LNCaP clone FGC (cell line): ENCODE measurements at places on chromosomes 6 and 20.

DNA sequence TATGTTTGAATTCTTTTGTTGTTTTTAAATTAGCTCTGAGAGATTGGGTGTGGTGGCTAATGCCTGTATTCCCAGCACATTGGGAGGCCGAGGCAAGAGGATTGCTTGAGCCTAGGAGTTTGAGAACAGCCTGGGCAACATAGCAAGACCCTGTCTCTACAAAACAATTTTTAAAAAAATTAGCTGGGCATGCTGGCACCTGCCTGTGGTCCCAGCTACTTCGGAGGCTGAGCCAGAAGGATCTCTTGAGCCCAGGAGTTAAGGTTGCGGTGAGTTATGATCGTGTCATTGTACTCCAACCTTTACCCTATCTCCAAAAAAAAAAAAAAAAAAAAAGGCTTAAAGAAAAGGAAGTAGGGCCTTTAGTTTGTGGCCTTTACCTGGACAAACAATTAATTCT is 22.9 kb downstream of the DHX35 start:
- DNase-seq: no peak

DNA sequence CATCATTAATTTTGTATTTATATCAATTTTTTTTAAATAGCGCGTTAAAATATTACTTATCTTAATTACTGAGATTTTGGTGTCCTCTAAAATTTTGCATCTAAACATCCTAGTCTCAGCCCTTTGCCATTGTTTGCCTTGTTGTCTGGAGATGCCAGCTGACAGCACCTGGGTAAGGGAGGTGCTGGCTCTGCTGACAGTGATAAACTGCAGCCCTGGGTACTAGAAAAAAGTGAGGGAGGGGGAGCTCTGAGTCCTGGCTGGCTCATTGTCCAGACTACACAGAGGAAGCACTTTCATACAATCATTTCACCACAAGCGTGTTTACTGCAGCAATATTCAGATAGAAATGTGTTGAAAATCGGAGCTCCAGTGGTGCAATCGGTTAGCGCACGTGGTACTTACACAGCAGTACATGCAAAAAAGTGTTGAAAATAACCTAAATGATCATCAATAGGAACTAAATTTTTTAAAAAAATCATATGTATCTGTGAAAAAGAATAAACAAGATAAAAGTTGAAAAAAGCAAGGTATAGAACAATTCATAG is 18.5 kb upstream of the UBR2 start:
- no peak for DNase-seq

GRCh38 chr20:6590891-6591637 is 176.4 kb upstream of the BMP2 start:
- peak; percentile 32 for DNase-seq

GRCh38 chr6:1558388-1558787 is 51.3 kb upstream of the FOXC1 start:
- DNase-seq: no peak

GRCh38 chr6:3808199-3808598 is 41.0 kb upstream of the FAM50B start:
- DNase-seq: no peak

DNA sequence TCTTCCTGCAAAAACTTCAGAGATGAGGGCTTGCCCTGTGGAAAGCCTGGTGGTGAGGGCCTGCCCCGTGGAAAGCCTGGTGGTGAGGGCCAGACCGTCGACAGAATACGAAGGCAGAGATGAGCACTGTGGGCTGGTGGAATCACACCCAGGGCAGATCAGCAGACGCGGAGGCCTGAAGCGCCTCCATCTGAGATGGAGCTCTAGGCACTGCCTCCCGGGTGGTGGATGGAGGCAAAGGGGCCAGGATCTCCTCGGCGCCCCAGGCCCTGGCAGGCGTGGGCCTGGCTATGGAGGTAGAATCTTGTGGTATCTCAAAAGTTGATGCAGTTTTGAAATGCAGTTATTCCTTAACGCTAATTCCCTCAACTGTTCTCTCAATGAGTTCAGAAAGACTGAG is 104.8 kb downstream of the PSMB1 start:
- DNase-seq: no peak

DNA sequence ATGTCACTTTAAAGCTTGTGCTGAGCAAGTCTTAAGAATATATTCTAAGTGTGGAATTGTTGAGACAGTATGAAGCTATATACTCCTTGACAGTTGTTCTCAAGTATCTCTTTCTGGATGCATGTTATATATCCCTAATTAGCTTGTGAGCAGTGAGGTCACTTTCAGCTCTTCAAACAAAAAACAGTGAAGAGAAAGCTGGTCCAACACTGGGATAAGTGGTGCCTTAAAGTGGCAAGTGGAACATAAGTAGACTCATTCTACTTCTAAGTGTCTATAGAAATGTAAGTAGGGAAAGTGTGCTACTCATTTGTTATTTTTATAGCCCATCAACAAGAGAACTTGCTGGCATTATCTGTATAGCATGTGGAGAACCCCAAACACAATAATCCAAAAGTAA is 133.1 kb upstream of the BACH2 start:
- DNase-seq: no peak

- no peak for DNase-seq
Observed at GRCh38 chr6:134402372-134402984, 84.6 kb upstream of the SGK1 start.

DNA sequence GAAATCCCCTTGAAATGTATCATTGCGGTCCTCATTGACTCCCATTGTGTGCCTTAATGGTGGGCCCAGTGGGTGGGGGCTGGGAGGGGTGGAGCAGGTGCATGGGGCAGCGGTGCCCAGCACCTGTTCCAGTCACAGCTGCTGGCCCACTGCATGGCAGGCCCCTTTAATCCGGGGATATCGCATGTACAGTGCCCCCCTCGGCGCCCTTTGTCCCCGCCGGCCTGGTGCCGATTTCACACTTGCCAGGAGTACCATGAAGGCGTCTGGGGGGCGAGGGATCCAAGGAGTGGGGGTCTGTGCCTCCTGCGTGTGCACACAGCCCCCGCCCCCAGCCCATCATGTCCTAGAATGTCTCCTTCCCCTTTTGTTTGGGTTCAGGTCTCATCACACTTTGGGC is 2.8 kb downstream of the SNAI1 start:
- no peak for DNase-seq

DNA sequence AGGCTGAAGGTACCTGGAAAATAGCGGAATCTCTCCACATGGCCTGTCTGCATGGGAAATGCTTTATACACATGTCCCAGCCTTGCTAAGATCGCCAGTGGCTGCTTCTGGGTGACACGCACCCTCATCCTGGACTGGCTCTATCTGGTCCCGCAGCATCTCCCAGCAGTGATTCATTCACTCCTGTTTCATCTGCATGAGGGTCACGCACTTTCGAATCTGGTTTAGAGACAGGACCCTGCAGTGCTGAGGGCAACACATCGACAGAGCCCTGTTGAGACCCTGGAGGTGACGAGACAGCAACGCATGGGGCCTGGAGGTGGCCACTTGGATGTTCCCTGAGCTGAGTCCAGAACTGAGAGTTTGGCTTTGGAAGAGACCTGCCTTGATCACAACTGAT is 136.5 kb downstream of the SMOC2 start:
- DNase-seq: no peak

DNA sequence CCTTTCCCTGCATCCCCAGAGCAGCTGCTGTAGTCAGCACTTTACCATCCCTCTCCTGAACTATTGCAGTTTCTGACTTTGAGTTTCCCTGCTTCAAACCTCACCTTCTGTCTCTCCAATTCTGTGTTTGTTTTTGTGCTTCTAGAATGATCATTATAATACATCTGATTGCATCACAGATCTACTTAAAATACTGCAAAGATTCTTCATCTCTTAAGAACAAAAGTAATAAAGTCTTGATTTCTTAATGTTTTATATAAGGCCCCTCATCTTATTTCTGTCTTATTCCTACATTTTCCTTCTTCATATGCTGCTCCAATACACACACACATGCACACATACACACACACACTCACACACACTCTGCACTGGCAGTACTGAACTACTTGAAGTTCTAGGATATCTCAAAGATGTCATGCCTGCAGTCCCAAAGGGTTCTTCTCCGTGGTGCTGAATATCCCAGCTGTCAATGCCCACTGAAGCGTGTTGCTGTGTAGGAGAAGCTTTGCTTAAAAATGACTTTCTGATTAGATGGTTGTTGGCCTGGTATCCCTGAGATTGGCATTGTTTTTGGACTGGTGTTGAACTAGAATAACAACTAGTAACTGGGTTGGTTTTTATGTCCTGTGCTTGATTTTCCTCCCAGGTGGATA is 97.2 kb downstream of the MAP3K4 start:
- no peak for DNase-seq

DNA sequence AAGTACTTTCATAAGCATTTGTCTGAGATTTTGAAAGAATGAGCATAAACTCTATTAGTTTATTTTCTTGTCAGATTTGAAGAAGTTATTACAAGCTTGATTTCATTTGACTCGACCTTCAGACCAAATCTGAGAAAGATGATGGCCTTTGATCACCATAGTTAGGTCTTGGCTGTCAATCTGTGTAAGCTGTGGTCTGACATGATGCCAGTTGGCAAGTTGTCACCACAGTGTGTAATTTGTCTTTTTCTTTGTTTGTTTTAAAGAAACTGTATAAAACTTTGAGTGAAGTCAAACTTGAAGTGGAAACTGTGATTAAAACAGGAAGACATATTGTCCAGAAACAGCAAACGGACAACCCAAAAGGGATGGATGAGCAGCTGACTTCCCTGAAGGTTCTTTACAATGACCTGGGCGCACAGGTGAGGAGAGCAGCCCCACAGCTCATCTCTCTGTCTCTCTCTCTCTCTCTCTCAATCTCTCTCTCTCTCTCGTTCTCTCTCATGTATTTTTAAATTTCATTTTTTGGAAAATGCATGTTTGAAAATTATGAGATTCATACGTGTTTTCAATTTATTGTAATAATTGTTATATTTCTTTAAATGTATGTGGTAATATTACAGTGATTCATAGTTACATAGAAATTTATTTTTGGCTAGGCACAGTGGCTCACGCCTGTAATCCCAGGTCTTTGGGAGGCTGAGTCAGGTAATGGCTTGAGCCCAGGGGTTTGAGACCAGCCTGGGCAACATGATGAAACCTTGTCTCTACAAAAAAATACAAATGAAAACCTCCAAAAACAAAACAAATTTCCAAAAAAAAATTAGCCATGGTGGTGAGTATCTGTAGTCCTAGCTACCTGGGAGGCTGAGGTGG is 208.1 kb downstream of the UTRN start:
- peak; percentile 61 for DNase-seq

GRCh38 chr6:138594758-138595140 is 95.5 kb upstream of the NHSL1 start:
- DNase-seq: no peak

DNA sequence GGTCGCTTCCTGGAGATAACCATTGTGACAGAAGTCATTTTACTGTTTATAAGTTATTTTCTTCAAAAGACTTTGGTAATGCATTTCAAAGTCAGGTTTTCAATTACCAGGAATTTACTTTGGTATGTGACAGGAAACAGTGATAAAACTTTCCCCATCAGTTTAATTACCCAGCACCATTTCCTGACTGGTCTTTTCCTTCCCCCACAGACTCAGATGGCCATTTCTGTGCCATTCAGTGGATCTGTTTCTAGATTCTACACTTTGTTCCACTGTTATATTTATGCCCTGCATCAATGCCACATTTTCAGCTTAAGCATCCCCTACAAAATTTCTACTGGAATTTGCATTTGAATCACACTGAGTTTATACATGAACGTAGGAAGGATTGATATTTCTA is 16.3 kb downstream of the RRBP1 start:
- no peak for DNase-seq

DNA sequence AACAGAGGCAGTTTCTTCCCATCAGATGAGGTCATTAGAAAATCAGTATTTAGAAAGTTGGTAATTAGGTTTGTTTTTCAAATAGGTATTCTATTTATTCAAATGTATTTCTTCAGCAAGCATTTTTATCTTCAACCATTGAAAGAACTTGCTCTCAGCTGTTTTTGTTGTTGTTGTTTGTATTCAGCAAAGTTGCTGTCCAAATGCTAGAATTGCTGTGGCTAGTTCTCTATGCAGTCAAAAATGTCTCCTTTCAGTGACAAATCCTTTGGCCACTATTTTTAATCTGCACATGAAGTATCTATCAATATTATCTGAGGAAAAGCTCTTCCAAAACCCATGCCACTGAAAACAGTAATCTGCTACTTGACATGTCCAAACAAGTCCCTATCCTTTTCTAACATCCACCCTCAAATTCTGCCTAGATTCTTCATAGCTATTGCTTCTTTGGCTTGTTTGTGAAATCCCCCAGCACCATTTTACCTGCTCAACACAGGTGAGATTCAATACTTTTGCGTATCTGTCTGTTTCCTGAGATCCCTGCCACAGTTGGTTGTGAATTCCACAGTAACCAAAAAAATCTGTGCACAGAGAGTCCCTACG is 1005.4 kb downstream of the GRIK2 start:
- DNase-seq: no peak

- DNase-seq: peak; percentile 57
Observed at GRCh38 chr6:126107475-126108166, 121.3 kb downstream of the TRMT11 start.

DNA sequence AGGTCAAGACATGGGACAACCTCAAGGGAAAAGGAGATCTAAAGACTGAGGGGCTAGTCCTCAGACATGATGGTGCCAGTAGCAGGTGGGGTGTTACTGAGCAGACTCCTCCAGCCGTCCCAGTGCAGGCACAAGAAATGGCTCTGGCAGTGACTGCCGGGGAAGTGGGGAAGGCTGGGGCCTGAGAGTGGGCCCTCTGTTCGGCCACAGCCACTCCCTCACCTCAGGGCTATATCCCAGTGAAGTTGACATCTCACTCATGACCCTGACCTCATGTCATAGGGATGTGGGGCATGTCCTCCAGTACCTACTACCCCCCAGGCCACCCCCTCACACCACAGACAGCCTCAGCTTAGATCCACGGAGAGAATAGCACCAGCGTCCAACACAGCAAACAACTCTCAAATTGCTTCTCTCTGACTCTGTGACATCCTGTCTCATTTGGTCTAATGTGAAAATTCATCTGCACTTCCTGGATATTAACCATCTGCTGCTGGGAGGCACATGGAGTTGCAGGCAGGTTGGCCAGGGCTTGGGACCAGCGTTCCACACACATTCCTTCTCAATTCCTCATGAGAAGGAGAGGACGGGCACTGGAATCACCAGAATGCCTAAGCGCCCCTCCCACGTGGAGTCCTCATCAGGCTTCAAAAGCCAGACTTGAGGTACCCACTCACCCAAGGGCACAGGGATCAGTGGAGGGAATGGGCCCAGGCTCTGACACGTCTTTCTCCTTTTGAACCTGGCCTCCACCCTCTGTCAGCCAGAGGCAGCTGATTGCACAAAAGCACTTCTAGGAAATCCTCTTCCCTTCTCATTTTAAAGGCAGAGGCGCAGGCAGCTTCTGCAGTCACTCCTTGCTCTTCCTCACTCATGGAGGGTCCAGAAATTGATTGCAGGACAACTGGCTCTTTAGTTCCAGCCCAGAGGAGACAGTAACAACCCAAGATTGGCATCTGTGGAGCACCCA is 163.6 kb upstream of the CST7 start:
- no peak for DNase-seq

- DNase-seq: no peak
Observed at GRCh38 chr20:45456632-45457031, 12.9 kb upstream of the WFDC2 start.
